Pons (tissue), 1 donor: ENCODE measurements at places on chromosomes 13 and 19.

DNA sequence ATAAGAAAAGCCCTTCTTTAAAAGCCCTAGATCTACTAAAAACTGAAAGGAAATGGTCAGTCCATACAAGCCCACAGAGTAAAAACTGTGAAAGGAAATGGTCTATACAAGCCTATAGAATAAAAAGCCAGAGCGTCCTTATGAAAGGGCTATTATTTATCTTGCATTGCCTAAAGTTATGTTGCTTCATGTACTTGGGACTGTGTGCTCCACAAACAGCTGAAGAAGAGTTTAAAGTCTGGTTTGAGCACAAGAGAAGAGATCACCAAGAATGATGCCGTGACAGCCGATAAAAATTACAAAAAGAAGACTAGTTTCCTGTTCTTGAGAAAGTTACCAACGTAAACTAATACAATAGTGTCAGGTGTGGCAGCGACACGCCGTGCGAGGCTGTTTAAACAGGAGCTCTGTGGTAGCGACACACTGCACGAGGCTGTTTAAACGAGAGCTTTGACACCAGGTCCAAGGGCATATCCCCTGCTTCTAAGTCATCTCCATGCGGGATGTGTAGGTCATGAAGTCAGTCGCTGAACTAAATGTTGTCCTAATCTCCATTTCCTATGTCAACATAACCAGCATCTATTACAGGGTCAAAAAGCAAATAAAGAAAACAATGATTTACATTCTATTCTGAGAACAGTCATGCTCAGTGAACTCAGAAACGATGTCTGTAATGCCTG is 24.9 kb downstream of the PCID2 start:
- peak; percentile 44 for DNase-seq

GRCh38 chr19:56973713-56974555 is 133.4 kb upstream of the PEG3 start:
- DNase-seq: no peak

DNA sequence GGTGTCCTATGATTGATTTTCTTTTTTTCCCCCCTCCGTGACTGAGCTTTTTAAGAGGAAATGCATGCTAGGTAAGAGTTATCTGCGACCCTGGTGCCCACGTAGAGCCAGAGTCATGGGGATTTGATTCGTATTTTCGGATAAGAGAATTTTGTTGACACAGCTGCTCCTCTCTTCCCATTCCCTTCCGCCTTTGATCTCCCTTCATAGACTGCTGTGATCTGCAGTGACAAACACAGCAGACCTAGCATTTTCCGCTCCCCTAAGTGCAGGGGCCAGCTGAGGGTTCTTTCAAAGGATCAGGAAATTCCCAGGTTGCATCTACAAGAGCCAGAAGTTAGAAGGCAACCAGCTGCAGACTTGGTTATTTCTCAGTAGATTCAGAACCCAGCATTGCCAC is 70.5 kb downstream of the ZNF568 start:
- peak; percentile 4 for DNase-seq

DNA sequence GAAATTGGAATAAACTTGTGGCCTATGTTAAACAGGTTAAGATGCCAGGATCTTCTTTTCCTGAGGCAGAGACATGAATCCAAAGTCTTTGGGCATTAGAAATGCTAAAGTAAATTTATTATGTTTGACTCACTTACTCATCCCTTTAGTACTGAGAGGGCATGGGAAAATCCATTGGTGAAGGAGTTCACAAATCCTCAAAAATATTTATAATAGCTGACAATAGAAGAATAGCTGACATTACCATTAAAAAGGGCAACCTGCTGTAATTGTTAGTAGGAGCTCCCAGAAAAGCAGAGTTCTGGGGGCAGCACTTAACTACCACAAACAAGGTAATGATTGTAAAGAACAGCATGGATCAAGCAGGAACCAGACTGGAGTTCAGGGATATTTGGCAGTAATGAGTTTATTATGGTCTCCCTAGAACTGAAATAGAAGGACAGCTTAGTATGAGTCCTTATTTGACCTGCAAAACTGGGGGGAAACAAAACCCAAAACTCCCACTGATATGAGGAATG is 285.8 kb upstream of the KLHL1 start:
- DNase-seq: no peak

GRCh38 chr13:33015241-33015668 is 968 bp upstream of the KL start:
- no peak for DNase-seq

DNA sequence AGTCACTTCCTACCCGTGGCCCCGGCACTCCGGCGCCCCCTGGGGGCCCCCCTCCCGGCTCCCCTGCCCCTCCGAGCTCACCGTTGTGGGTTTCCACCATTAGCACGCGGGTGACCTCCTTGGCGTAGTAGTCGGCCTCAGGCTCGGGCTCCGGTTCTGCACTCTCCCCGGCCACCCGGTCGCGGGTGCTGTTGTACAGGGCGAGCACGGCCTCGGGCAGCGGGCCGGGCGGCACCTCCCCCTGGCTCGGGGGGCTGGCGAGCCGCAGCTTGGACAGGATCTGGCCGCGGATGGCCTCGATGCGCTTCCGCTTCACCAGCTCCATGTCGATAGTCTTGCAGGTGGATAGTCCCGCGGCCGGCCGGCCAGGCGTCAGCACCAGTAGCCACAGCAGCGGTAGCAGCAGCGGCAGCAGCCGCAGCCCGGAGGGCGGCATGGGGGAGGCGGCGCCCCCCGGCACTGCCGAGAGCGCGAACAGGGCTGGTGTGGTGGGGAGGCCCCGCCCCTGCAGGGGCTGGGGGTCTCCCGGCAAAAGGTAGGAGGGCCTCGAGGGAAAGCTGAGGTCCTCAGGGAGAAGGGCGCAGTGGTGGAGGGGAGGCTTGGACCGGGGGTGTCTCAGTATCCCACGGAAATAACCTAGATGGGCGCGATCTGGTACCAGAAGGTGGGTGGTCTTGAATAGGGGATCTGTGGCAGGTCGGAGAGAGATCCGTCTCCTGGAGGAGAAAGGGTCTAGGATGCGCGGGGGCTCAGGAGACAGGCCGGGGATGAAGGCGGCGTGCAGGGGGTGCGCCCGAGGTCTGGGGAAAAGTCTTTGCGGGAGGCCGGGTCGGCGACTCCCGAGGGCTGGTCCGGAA is 885 bp downstream of the TGFB1 start:
- peak; percentile 25 for DNase-seq

- DNase-seq: no peak
Measured at GRCh38 chr13:21481359-21481758, 22.3 kb upstream of the ZDHHC20 start.
